Caki2 (cell line): ENCODE measurements at places on chromosomes 1 and 21. TPM values are rescaled to one million over a fixed set of nuclear protein-coding genes. Genes with fewer than 3 reads are reported as not detected.

- DNase-seq, result no peak
These were observed 68.9 kb downstream of the IFI44 start for GRCh38 chr1:78718566-78718965.

TLCD4 gene
- total RNA-seq, result 11.3 and 11.6 TPM in 2 replicates

DNA sequence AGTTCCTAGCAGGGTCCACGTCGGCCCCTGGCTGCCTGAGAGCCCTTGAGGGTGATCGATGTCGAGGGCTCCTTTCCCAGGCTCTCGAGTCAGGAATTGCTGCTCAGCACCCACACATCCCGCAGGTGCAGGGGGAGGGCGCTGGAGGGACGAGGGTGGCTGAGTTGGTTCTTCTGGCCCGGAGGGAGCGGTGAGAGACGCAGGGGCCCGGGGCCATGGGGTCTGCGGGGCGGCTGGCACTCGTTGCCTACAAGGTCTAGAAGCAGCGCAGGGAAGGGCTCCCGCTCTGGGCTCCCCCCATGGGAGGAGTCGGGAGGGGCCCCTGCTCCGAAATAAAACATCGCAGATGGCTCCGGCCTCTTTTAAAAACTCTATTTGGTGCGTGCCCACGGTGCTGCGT lies 18.2 kb downstream of the PANK4 start:
- DNase-seq, result no peak

IFI44L gene
- total RNA-seq, result 3.7 and 9.0 TPM in 2 replicates

IL12RB2 gene
- not detected in 2 replicates for total RNA-seq

BSND gene
- not detected in 2 replicates for total RNA-seq

GRCh38 chr1:27872059-27872801 lies at the start of gene THEMIS2:
Gene THEMIS2 (plus strand): TSS chr1:27872544. CDS start chr1:27872572, 28 bp downstream.
- DNase-seq, result peak; percentile 22

- no peak for DNase-seq
These were observed 642.8 kb downstream of the USP25 start for GRCh38 chr21:16372586-16372985.

DNA sequence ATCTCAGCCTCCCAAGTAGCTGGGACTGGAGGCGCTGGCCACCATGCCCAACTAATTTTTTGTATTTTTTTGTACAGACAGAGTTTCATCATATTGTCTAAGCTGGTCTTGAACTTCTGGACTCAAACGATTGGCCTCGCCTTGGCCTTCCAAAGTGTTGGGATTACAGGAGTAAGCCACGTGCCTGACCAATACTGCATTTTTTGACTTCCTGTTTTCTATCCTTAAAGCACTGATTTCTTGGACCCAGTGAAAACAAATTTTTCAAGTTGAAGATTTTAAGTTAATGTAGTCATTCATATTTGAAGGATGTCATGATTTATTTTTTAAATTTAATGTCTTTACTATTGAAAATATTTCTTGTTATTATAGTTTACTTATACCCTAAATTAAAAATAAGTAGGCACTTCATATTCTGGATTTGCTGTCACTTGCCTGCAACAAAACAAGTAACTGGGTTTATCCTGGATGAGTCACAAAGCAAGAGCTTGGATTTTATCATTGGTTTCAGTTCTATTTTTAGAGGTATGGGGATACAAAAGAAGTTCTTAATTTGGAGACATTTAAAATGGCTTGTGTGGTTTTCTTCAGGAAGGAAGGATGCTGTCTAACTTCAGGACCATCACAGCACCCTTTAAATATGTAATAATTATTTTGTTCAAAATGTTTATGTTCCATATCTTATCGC lies 2.2 kb upstream of the VPS45 start:
- DNase-seq, result no peak

LCE1A gene
- not detected in 2 replicates for total RNA-seq

DNA sequence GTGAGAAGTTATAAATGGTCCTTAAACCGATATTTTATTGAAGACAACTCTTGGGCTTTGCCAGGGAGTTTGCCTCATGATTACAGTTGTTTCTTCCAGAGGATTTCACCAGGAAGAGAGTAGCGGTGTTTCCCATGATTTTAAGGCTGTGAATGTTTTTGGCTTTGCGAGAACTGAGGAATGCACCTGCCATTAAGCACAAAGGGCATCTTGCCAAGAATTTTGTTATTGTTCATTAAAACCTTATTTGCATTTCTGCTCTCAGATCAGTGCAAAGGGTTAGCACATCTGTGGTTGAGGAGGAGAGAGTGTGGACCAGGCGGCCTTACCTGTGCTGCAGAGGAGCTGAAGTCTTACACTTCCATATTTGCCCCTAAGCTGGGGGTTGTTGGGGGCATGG lies 13.8 kb downstream of the CNIH3 start:
- no peak for DNase-seq

PALMD gene
- total RNA-seq, result 2.3 and 6.5 TPM in 2 replicates

- DNase-seq, result no peak
These were observed 12.6 kb upstream of the BARHL2 start for GRCh38 chr1:90729504-90730242.

KCND3 gene
- total RNA-seq, result not detected in 2 replicates

JAK1 gene
- total RNA-seq, result not detected in 2 replicates

GRCh38 chr21:32112195-32112594 lies 166.7 kb downstream of the MIS18A start:
- DNase-seq, result no peak

GRCh38 chr1:62643283-62643682 lies 44.9 kb downstream of the DOCK7 start:
- DNase-seq, result no peak
